ENCODE measurements at places on chromosomes 11 and 22.

DNA sequence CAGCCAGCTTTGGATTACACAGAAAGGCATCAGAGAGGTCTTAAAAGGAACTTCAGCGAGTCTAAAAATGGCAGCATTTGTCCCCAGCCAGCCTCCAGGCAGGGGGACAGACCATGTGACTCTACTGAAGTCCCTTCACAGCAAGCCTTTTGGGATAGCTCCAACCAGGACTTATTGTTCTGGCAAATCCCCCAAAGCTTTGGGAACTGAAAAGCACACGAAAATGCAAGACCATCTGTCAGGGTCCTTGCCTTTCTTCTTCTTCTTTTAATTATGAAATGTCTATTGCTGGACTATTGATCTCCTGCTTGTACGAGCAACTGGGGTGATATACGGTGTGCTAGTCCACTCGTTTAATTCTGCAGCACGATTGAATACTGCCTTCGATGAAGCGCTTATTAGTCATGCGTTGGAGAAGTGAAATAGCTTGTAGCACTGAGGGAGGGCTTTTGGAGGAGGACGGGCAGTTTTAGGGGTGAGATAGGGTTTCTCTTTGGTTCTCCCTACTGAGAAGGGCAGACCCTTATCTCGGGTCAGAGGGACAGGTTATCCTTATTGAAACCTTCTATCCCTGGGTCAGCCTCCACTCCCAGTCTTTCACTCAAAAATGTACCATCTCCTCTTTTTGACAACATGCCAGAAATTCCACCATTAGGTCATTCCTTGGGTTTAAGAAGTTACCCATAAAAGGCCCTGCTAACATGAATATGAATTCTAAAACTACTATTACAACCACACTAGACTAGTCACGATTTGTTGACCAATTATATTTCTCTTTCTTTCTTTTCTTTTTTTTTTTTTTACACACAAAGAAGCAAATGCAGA, 416.4 kb downstream of the MIAT start:
- DNase-seq, result no peak

DNA sequence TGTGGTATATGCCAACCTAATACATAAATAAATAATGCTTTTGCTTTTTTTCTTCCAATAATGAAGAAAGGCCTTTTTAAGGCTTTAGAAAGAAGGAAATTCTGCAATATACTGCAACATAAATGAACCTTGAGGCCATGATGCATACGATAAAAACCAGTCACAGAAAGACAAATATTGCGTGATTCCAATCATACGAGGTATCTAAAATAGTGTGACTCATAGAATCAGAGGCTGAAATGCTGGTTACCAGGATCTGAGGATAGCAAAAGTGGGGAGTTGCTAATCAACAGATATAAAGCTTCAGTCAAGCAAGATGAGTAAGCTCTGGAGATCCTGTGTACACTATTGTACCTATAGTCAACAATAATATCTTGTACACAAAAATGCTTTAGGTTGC, 24.2 kb downstream of the MS4A6A start:
- no peak for DNase-seq

DNA sequence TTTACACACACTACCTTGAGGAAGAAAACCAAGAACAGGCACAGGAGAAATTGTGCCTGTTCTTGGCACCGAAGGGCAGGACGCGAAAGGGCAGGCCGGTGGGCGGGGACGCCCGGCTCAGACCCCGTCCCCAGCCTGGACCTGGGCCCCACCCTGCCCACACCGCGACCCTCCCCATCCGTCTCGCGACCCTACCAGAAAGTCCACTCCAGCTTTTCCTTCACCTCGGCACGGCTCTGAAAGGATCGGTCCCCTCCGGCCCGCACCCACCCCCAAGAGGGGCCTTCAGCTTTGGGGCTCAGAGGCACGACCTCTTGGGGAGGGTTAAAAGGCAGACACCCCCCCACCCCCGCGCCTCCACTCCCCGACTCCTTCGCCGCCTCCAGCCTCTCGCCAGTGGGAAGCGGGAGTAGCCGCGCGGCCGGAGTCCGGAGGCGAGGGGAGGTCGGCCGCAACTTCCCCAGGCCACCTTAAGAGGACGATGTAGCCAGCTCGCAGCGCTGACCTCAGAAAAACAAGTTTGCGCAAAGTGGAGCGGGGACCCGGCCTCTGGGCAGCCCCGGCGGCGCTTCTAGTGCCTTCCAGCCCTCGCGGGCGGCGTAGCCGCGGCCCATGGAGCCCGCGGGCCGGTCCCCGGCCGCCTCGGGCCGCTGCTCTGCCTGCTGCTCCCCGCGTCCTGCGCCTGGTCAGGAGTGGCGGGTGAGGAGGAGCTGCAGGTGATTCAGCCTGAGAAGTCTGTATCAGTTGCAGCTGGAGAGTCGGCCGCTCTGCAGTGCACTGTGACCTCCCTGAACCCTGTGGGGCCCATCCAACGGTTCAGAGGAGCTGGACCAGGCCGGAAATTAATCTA, 4.4 kb downstream of the SEC14L6 start:
- DNase-seq, result no peak

DNA sequence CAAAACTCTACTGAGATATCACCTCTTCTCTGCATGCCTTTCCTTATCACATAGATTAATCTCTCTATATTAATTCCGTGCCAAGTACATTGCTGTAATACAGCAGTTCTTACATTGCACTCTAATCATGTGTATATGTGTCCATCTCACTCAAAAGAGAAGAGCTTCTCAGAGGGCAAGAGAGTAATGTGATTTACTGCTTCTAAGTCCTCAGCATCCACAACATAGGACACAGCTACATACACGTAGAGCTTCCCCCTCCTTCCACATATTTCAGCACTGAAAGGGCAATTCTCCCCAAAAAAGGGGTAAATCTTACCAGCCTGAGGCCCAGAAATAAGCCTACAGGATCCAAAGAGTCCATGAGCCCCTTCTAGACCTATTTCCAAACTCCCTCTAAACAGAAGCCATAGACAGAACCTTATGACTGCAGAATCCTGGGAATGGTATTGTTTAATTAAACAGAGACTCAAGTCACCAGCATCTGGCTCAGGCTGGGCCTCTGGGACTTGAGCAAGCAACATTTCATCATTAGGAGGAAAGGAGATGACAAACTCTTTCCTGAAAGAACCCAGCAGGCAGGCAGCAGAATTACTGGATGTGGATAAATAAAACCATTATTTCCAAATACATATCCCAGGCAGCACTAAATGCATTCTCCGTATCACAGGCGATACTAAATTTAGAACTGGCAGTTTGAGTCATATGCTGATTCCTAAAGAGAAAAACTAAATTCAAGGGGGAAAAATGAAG, 87.2 kb downstream of the KCNC1 start:
- no peak for DNase-seq

GRCh38 chr11:19419808-19420207, 179.1 kb upstream of the E2F8 start:
- DNase-seq, result no peak

DNA sequence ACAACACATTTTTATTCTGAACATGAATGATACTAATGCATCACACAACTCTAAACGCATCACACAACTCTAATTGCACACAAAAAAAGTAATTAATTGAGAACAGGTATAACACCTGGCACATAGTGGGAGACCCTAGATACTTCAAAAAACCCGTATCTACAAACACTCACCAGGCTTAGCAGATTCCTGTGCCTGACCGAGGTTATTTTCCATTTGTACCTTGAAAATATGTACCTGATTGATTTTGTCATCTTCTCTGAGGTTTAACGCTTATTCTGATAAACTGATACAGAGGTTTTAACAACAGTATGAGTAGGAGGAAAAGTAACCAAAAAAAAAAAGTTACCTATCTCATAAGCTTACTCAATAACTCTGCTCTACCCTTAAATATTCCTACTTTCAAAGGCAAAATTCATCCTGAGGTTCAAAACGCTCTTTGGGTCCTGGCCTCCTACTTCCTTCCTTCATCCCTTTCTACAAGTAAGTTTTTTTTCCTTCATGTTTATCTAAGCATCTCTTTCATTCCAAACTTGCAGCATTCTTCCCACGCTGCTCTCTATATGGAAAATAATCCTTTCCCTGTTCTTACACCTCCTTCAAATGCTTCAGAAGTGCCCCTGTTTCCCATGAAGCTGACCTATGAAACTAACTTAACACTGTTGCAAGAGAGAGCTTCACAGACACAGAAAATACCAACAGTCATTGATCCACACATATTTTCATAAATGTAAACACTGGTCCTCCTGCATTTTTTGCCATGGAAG, 73.3 kb downstream of the ETS1 start:
- no peak for DNase-seq

GRCh38 chr22:42720263-42721044, at the start of gene A4GALT:
Gene A4GALT (minus strand): TSS chr22:42720870. CDS start chr22:42693951, 26,919 bp downstream.
- DNase-seq, result no peak

- no peak for DNase-seq
Measured at GRCh38 chr11:128874427-128874826, 7.3 kb upstream of the KCNJ1 start.

GRCh38 chr11:128963744-128964325, 21.2 kb upstream of the TP53AIP1 start:
- DNase-seq, result no peak

GRCh38 chr22:50091092-50091768, 1.4 kb downstream of the MOV10L1 start:
- DNase-seq, result no peak

DNA sequence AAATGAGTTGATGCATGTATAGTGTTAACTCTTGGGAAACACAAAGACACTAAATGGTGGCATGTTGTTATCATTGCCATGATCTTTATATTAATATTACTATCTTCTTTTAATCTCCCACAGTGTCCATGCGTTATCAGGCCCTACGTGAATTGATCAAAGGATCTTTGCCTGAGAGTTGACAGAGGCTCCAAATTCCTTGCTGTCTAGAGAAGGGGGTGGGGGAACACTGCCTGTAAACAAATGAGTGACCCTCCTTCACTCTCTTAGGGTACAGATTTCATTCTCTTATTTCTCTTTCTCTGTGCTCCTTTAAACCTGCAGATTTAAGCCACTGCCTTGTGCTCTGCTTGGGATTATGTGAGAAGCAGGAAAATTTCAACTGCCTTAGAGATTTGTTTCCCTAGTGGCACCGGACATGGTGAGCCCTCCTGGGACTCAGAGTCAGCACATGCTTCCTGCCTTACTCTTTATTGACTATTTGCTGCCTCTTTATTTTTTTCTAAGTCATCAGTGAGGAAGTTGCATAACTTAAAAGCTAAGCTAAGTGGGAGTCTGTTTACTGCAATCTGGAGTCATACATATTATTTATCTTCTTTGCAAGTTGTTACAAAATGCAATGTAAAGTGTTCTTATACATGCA, 122.9 kb downstream of the MAML2 start:
- DNase-seq, result no peak

DNA sequence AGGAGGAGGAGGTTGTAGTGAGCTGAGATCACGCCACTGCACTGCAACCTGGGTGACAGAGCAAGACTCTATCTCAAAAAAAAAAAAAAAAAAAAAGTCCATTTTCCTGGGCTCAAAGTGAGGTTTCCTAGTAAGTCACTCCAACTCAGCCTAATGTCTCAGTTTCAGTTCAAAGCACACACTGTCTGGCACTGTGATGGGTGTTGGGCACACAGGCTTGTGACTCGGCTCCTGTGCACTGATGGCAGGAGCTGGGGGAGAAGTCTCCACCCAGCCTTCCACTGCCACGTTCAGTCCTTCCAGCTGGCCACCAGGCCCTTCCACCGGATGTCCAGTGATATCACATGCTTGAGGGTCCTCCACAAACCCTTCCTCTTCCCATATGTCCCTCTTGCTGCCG, 186.0 kb downstream of the CEP164 start:
- DNase-seq, result no peak

- no peak for DNase-seq
Measured at GRCh38 chr11:34027516-34028408, 23.8 kb upstream of the CAPRIN1 start.

GRCh38 chr11:44733877-44734276, 7.1 kb downstream of the TSPAN18 start:
- DNase-seq, result no peak

DNA sequence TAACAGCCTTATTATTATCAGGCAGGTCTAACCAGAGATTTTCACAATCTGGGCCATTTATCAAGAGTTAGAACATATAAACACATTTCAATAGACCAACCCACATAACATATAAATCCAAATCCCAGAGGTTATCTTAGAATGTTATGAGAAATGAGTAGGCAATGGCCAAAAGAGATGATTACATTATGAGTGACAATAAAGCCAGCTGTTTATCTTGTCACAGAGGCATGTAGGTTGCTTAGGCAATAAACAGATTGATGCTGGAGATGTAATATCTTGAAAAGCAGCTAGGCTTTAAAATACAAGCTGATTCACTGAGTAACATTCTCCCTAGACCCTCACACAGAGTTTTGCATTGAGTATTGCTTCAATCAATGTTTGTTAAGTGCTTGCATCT, 148.5 kb upstream of the SESN3 start:
- DNase-seq, result no peak

DNA sequence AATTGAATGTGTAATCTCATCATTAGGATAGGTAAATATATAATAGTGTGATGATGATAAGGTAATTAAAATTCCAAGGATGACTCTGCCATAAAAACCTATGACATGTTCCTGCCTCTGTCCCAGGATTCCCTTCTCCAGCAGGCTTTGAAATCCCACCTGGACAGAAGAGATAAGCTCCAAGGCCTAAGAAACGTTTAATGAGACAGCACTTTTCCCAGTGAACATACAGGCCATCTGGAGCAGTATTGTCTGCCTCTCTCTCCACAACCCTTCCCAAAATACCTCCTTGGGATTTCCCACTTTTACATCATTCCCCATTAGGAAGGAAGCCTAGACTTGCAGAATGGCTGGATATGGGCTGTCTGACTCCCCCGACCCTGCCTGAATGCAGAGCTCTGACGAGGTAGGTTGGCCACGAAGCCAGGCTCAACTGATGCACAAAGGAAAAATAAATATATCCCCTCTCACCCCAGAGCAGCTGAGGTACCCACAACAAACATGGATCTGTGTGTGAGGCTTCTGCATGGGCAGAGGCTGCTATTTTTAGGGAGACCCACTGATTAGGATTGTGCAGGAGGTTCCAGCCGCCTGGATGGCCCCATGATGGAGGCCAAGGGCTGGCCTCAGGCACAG, 71.0 kb downstream of the TMPRSS5 start:
- DNase-seq, result no peak

DNA sequence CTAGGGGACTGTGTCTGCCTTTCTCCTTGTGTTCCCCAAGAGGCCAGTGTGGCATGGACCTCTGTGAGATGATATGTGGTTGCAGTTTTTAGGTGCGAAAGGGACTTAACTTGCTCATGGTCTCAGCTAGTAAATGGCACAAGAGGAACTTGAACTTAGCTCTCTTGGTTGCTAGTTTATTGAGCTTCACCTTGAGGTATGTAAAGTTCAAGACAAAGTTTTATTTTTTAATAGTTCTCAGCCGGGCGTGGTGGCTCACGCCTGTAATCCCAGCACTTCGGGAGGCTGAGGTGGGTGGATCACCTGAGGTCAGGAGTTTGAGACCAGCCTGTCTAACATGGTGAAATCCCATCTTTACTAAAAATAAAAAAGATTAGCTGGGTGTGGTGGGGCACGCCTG, 71.6 kb upstream of the SUSD2 start:
- no peak for DNase-seq

DNA sequence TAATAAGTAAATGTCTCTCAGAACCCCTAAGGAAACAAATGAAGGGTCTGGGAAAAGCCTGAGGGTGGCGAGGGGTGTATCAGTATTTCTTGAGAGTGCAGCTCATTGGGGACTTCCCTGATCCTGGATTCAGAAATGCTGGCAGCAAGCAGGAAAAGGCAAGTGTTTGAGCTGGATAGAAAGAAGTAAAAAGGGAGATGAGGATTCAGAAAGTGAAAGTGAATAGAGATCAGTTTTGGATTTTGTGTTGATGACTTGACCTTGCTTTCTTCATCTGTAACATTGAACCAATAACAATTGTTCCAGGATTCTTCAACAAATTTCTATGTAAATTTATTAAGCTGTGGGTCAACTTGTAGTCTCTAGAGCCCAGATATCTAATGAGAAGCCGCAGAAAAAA, 66.9 kb upstream of the CTSC start:
- DNase-seq, result no peak
